ENCODE measurements at places on chromosomes 4 and X. TPM values are rescaled to one million over a fixed set of nuclear protein-coding genes. Genes with fewer than 3 reads are reported as not detected.

GRCh38 chr4:104210420-104210819, 284.3 kb downstream of the CXXC4 start:
- DNase-seq: no peak

GRCh38 chr4:128528793-128529553, 241.4 kb upstream of the PGRMC2 start:
- DNase-seq: no peak

GRCh38 chrX:26192204-26192603, at the start of gene MAGEB6:
Gene MAGEB6, plus strand, starts transcription at chrX:26192440. Its CDS starts 1,407 bp downstream, at chrX:26193847.
- no peak for DNase-seq

DNA sequence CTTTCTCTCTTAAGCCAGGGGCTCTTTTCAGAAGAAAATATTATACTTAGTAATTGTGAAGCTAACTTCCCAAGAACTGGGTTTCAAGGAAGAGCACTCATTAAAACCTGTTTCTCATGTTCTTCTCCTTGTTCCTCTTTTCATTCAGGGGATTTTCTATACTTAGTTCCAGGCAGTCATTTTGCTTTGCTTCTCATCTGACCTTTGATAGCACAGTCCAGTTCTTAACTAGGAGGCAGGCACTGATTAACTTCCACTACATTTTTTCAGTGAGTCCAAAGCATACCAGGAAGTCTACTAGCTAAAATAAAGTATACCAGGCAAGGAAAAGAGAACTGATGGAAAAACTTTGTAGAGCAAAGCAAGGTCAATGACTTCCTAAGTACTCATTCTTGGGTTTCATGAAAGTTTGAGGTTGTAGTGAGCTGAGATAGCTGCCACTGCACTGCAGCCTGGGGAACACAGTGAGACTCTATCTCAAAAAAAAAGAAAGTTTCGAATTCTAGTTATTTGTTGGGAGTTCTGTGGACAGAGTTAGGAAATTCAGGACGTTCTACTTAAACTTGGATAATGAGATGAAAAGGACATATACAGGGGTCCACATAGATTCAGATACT, 190.1 kb upstream of the HS3ST1 start:
- DNase-seq: no peak

FAT4 gene
- 26.6 TPM for total RNA-seq

RTL5 gene
- total RNA-seq: 23.0 TPM
